ENCODE measurements at places on chromosomes 3 and 15.

- no peak for DNase-seq
These were observed 45.6 kb upstream of the SYNM start for GRCh38 chr15:99059010-99059981.

GRCh38 chr3:6994081-6994668 lies 133.3 kb downstream of the GRM7 start:
- DNase-seq, result no peak

- no peak for DNase-seq
These were observed 185.8 kb downstream of the KCNH8 start for GRCh38 chr3:19334120-19334519.

- no peak for DNase-seq
These were observed 836 bp upstream of the AKAP13 start for GRCh38 chr15:85379403-85380131.

DNA sequence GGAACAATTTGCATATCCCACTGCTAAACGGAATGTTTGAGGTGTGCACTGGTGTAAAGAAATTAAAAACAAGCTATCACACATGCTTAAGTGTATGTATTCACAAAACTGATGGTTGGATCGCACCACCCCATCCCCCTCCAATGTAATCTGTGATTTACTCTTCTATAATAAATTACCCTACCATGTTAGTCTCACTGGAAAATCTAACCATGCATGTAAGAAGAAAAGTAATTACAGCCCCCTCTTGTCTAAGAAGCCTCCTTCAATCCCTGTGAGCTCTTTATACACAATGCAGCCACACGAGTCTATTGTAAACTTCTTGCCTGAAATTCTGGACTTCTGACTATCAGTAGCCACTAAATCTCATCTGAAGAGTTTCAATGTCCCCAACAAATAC lies 173.6 kb downstream of the ZBTB20 start:
- DNase-seq, result no peak

DNA sequence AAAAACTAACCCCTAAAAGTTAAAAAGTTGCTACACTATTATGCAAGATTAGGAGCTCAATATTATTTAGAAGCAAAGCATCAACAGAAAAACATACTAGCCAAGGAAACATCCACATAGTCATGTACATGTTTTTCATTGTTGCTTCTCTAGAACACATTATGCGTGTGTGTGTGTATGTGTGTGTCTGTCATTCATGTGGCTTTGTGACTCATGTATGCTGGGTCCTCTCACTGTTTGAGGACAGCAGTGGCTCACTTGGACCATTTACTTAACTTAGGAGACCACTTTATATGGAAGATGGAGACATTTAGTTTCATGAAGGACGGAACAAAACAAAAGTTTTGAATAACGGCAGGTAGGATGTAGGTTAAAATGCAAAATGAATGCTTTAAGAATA lies 219.4 kb upstream of the THBS1 start:
- no peak for DNase-seq

GRCh38 chr15:50077176-50077575 lies 41.9 kb downstream of the ATP8B4 start:
- no peak for DNase-seq

DNA sequence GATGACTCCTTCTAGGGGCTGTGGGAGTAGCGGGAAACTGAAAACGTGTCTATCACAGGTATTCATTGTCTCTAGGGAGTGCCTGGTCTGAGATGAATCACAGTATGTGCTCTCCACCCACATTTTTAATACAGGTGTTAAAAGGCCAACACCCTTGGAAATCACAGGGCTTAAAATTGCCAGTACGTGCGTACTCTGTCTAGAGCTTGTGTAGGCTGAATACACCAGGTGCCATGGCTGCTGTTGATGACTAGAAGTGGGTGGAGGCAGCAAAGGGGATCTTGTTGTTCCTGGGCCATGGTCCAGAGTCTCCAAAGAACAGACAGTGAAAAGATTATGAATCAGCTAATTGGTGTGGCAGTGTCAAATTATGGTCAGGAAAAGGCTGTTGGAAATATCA lies 35.1 kb upstream of the P3H2 start:
- DNase-seq, result no peak

- DNase-seq, result no peak
These were observed 4.1 kb upstream of the PSMA4 start for GRCh38 chr15:78536134-78536533.

DNA sequence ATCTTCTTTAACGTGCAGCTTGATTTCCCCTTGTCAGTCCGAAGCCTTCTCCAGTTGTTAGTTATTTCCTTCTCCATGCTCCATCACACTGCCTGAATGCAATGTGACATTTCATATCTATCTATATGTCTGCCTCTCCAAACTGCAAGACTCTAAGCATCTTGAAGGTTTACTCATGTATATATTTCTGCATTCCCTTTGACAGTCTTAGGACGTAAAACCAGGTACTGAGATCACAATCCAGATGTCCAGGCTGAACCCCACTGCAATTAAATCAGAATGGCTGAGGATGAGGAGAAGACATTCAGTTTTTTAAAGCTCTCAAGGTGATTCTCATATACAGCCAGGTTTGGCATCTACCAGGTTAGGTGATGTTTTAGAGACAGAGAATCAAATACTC lies 6.1 kb upstream of the SATB1 start:
- DNase-seq, result no peak

DNA sequence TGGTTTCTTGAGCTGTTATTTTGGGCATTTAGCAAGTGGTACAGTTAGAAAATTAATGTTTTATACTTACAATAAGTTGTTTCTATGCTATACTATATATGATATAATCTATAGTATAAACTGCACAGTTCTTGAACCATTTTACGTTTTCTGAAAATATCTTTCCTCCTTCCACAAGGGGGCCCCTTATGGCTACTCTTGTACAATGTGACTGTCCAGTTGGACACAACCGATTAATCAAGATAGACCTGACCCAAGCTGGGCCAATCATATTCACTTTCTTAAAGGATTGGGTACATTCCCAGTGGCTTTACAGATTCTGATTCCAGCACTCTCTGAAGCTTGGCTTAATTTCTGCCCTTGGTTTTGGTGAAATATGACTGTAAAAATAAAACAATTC lies 953.4 kb downstream of the AGBL1 start:
- no peak for DNase-seq

GRCh38 chr3:79217096-79217495 lies 550.7 kb downstream of the ROBO1 start:
- DNase-seq, result no peak

DNA sequence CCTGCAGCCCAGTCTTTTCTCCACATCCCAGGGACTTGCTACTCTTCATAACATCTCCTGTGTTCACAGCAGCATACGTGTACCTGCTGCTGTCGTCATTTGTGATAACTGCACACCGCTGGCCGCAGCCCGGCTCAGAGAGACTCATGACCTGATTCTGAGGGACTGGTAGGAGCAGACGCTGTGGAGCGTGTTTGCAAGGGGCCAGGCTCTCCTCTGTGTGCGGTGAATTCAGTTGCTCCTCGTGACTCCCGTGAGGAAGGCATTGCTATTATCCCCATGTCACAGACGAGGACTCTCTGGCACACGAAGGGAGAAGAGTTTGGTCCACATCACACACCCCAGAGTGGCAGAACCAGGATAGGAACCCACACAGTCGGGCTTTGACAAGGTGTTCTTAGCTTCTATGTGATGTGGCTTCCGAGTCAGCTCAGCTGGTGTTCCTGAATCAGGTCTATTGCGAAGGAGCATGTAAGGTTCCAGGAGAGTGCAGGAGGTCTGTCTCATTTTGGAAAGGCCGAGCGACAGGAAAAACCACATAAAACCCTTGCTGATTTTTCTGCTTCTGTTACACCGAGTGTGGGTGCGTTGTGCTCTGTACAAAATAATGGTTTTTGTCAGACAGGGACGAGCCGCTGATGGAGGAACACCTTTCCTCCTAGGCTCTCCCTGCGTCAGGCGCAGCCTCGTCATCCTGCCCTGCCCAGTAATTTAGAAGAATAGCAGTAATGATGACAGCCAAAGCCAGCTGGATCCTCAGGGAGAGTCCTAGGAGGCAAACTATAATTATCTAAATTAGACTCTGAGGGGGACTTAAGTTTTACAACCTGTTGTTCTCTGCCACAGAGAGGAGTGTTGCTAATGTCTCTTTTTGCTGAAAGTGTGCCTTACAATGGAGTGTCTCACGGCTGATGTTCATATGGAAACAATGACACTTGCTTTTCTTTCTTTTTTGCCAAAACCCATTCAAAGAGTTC lies 157.5 kb upstream of the RGMA start:
- no peak for DNase-seq

GRCh38 chr3:150300388-150300787 lies 107.7 kb upstream of the TSC22D2 start:
- no peak for DNase-seq

All from stimulated activated CD8-positive, alpha-beta memory T cell treated with anti-CD3 and anti-CD28 coated beads, Interleukin-15, amount 100 ng/mL, for 1 hour (primary cell).